ENCODE measurements at places on chromosomes 1 and 21.

GRCh38 chr1:53294567-53294966 is 33.3 kb downstream of the LRP8 start:
- no peak for DNase-seq
- peaks cover 33% of the 10 kb centered on the region for H3K4me1 ChIP-seq
- no peaks in the 10 kb centered on the region for H3K36me3 ChIP-seq

DNA sequence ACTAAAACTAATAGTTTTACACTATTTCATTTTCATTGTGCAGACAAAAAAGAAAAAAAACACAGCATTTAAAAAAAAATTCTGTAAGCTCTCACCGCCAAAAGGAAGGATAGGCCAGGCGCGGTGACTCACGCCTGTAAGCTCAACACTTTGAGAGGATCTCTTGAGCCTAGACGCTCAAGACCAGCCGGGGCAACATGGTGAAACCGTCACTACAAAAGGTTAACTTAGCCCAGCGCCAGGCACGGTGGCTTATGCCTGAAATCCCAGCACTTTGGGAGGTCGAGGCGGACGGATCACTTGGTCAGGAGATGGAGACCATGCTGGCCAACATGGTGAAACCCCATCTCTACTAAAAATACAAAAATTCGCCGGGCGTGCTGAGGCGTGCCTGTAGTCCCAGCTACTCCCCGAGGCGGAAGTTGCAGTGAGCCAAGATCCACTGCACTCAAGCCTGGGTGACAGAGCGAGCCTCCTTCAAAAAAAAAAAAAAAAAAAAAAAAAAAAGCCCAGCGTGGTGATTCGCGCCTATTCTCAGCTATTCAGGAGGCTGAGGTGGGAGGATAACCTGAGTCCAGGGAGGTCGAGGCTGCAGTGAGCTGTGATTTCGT is 14.3 kb upstream of the SPEN start:
- no peaks in the 10 kb centered on the region for H3K36me3 ChIP-seq
- H3K27me3 ChIP-seq = no peaks in the 10 kb centered on the region
- H3K4me1 ChIP-seq = peaks cover 48% of the 10 kb centered on the region
- peak overlapping the region; percentile 100 for H3K27ac ChIP-seq
- no peak for DNase-seq
- peak overlapping the region; percentile 75 for H3K4me3 ChIP-seq

DNA sequence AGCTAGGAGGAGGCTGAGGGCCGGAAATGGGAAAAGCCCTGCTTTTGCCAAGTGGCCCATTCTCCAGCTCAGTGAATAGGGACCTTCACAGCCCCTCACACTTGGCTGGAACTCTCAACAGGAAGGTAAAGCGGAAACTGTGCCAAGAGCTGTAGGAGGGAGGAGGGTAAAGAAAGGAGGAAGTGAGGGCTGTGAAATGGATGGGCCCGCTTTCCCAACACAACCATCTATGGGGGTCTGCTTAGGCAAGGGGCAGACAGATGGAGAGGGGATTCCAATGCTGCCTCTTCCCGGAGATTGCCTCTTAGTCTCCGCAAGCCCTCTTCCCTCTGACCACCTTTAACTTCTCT is 5.2 kb downstream of the INKA2 start:
- no peak overlapping the region for H3K4me3 ChIP-seq
- DNase-seq = no peak
- H3K36me3 ChIP-seq = no peaks in the 10 kb centered on the region
- H3K27me3 ChIP-seq = no peaks in the 10 kb centered on the region
- H3K27ac ChIP-seq = peak overlapping the region; percentile 44
- peaks cover 66% of the 10 kb centered on the region for H3K4me1 ChIP-seq

- no peak overlapping the region for H3K4me3 ChIP-seq
- H3K27me3 ChIP-seq = no peaks in the 10 kb centered on the region
- no peak overlapping the region for H3K27ac ChIP-seq
Observed at GRCh38 chr1:159441360-159441759, 1.8 kb downstream of the OR10J1 start.

GRCh38 chr1:31413405-31414001 is 490 bp downstream of the SERINC2 start:
- peak overlapping the region; percentile 64 for H3K4me3 ChIP-seq
- DNase-seq = no peak
- peak overlapping the region; percentile 66 for H3K27ac ChIP-seq
- H3K27me3 ChIP-seq = no peaks in the 10 kb centered on the region
- H3K36me3 ChIP-seq = no peaks in the 10 kb centered on the region

DNA sequence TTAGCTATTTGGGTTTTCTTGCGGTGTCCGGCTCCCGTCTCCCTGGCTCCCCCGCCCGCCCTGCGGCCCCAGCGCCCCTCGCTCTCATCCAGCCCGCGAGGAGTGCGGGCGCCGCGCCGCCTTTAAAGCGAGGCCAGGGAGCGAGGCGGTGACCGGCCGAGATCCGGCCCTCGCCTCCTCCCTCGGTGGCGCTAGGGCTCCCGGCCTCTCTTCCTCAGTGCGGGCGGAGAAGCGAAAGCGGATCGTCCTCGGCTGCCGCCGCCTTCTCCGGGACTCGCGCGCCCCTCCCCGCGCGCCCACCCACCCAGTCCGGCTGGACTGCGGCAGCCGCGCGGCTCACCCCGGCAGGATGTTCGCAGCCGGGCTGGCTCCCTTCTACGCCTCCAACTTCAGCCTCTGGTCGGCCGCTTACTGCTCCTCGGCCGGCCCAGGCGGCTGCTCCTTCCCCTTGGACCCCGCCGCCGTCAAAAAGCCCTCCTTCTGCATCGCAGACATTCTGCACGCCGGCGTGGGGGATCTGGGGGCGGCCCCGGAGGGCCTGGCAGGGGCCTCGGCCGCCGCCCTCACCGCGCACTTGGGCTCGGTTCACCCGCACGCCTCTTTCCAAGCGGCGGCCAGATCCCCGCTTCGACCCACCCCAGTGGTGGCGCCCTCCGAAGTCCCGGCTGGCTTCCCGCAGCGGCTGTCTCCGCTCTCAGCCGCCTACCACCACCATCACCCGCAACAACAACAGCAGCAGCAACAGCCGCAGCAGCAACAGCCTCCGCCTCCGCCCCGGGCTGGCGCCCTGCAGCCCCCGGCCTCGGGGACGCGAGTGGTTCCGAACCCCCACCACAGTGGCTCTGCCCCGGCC is 492 bp downstream of the HLX start:
- H3K27ac ChIP-seq = peak overlapping the region; percentile 94
- H3K27me3 ChIP-seq = no peaks in the 10 kb centered on the region
- H3K4me3 ChIP-seq = peak overlapping the region; percentile 93

GRCh38 chr1:75785320-75785982 is 605 bp upstream of the RABGGTB start:
- peak overlapping the region; percentile 49 for H3K4me3 ChIP-seq
- H3K4me1 ChIP-seq = peaks cover 46% of the 10 kb centered on the region
- H3K27me3 ChIP-seq = no peaks in the 10 kb centered on the region
- no peak for DNase-seq

DNA sequence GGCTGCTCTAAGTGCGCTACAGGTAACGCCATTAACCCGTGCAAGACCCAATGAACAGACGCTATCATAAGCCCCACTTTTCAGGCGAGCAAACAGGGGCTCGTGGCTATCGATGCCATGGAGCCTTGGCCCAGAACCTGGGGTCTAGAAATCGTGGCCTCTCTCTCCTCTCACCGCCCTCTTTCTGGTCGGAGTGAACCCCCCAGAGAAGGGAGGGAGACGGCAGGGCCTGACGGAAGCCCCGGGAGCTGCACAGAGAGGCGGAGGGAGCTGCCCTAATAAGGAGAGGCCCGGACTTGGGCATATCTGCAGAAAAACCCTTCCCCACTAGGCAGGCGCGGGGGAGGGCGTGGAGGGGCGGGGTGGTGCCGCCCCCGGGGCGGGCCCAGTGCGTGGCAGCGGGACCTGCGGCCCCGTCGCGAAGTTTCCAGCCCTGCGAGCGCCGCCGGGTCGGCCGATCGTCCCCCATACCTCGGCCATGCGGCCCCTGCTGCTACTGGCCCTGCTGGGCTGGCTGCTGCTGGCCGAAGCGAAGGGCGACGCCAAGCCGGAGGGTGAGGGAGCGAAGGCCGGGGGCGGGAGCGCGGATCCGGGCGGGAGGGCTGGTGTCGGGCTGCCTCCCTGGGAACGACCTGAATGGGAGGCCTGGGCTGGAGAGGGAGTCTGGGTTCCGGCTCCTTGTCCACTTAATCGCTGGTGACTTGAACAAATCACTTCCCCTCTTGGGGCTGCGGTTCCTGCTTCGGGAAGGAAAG is at the start of gene PLOD1:
Gene PLOD1 (plus strand): TSS at position 416 of the 755 bp plus-strand sequence. CDS start 63 bp downstream, at position 479.
- H3K27me3 ChIP-seq = no peaks in the 10 kb centered on the region
- H3K4me3 ChIP-seq = peak within 1 kb of the TSS; percentile 59
- H3K36me3 ChIP-seq = no peaks in the 10 kb centered on the region
- peak within 1 kb of the TSS; percentile 84 for H3K27ac ChIP-seq

GRCh38 chr1:180620581-180620980 is 11.2 kb upstream of the XPR1 start:
- no peak overlapping the region for H3K27ac ChIP-seq
- DNase-seq = no peak
- H3K27me3 ChIP-seq = no peaks in the 10 kb centered on the region
- H3K4me3 ChIP-seq = no peak overlapping the region
- no peaks in the 10 kb centered on the region for H3K36me3 ChIP-seq
- H3K4me1 ChIP-seq = no peaks in the 10 kb centered on the region

GRCh38 chr1:151981178-151981525 is 12.5 kb downstream of the S100A10 start:
- no peak for DNase-seq
- no peak overlapping the region for H3K4me3 ChIP-seq
- H3K27ac ChIP-seq = peak overlapping the region; percentile 45
- H3K27me3 ChIP-seq = no peaks in the 10 kb centered on the region
- peaks cover 40% of the 10 kb centered on the region for H3K4me1 ChIP-seq
- peaks cover 3% of the 10 kb centered on the region for H3K36me3 ChIP-seq

DNA sequence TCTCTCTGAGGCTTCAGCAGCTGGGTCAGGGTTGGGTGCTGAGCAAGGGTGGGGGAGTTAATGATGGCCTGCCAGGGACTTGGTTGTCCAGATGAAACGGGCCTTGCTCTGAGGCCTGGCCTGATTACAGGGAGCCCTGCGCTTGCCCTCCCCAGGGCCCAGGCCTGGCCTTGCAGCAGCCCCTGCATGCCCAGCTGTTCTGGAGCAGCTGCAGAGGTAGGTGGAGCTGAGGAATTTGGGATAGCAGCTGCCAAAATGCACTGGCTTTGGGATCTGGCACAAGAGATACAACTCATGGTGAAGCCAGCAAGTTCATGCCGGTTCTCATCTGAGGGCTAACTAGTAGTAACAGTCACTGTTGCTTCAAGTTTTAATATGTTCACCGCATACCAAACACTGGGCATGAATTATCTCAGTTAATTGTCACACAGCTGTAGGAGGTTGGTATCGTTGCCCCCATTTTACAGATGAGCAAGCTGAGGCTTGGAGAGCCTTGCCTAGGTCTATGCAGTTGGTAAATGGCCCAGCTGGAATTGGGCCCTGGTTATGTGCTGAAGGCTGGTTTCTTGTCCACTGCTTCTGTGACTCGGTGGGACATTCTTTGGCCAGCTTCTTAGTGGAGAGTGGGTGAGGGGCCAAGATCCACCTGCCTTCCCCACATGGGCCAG is 7.3 kb upstream of the SERINC2 start:
- DNase-seq = no peak
- no peaks in the 10 kb centered on the region for H3K36me3 ChIP-seq
- no peak overlapping the region for H3K27ac ChIP-seq
- H3K4me1 ChIP-seq = no peaks in the 10 kb centered on the region

DNA sequence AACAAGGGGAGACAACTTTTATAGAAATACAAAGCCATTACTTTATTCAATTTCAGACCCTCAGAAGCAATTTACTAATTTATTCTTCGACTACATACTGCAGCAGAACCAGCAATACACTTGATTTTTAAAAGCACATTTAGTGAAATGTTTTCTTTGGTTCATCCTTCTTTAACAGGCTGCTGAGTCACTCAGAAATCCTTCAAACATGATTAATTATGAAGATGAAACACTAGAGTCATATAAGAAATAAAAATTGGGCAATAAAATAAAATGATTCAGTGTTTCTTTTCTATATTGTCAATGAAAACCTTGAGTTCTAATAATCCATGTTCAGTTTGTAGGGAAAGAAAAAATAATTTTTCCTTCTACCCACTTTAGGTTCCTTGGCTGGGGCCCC is 47.0 kb downstream of the CHML start:
- H3K27me3 ChIP-seq = no peaks in the 10 kb centered on the region
- H3K27ac ChIP-seq = no peak overlapping the region
- no peak overlapping the region for H3K4me3 ChIP-seq
- DNase-seq = no peak

DNA sequence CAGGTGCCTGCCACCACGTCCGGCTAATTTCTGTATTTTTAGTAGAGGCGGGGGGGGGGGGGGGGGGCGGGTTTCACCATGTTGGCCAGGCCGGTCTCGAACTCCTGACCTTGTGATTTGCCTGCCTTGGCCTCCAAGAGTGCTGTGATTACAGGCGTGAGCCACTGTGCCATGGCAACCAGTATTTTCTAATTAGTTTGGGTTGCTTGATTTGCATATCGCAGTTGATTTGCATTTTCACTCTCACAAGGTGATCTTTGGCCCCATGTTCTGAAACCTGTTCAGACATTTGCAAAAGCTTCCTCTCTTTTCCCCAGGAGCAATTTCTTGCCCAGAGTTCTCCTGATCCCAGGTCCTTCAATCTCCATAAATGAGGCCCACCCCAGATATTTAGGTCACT is 1.7 kb downstream of the TOR3A start:
- H3K27me3 ChIP-seq = no peaks in the 10 kb centered on the region
- peaks cover 4% of the 10 kb centered on the region for H3K36me3 ChIP-seq
- H3K4me3 ChIP-seq = peak overlapping the region; percentile 94
- peaks cover 27% of the 10 kb centered on the region for H3K4me1 ChIP-seq
- no peak overlapping the region for H3K27ac ChIP-seq

Measured in vagina (tissue), 2 donors.